Stimulated activated CD4-positive, alpha-beta T cell treated with anti-CD3 and anti-CD28 coated beads, Interleukin-1b, Interleukin-23, amount 100 ng/mL, for 24 hours (primary cell): ENCODE measurements at places on chromosomes 13 and 19.

DNA sequence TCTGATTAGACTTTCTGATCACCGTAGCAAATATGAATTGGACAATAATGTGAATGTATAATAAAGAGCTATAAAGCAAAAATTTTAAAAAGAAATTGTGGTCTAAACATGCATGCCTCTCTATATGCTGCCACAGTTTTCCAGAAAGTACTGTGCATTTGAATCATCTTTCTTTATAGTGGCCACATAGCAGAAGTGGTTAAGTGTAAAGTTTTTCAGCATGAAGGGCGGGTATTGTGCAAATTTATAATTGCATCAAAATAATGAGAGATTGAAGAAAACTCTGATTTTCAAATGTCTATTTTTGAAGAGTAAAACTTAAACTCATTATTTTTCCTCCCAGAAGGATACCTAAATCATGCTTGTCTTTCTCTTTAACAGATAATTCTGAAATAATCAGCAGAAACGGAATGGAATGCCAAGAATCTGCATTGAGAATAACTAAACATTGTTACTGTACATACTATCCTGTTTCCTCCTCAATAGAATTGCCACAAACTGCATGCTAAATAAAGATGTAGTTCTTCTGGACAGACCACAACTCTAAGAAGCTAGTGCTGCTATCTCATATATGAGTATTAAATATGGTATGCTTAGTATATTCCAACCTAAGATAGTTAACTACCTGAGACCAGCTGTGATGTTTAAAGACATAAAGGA is 42.9 kb upstream of the RAP2A start:
- no peak for DNase-seq

- no peak for DNase-seq
Measured at GRCh38 chr19:32387701-32388392, 17.7 kb upstream of the DPY19L3 start.

DNA sequence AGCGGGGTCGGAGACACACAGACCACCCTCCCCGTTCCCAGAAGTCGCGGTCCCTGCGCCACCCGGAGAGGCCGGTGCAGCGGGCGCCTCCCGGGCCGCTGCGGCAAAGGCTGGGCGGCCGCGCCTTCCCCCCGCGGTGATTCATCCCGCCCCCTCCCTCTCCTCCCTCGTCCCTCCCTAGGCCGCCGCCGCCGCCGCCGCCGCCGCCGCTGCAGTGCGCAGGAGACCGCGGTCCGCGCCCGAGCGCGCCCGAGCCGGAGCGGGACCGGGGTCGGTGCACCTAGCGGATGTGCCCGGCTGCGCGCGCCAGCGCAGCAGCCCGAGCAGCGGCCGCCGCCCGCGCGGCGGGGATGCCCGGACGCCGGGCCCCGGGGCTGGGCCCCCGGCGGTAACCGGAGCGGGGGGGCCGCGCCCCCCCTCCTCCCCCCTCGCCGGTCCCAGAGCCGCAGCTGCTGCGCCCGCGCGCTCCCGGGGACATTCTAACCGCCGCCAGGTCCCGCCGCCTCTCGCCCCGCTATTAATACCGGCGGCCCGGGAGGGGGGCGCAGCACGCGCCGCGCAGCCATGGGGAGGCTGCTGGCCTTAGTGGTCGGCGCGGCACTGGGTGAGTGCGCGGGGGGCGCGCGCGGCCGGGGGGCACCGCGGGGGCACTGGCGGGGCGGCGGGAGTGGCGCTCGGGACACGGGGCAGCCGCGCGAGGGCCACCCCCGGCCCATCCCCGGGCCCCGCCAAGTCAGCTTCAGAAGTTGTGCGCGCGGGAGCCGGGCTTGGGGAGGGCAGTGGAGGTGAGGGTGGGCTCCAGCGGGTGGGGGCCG is at the start of gene SCN1B:
SCN1B (plus strand) TSS at position 214 of the 815 bp plus-strand sequence; CDS start at position 565, 351 bp downstream.
- DNase-seq = peak; percentile 63

DNA sequence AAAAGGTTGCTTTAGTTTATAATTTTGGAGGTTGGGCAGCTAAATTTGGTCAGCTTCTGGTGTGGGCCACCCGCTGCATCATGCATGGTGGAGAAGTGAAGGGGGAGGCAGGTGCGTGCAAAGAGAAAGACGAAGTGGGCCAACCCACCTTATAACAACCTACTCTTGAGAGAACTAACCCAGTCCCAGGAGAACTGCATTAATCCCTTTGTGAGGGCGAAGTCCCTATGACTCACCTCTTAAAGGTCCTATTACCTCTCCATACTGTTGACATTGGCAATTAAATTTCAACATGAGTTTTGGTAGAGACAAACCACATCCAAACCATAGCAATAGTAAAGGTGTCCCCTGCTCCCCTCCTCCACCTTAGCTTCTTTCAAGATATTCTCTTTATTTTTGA is 7.7 kb upstream of the FGF9 start:
- DNase-seq = no peak

DNA sequence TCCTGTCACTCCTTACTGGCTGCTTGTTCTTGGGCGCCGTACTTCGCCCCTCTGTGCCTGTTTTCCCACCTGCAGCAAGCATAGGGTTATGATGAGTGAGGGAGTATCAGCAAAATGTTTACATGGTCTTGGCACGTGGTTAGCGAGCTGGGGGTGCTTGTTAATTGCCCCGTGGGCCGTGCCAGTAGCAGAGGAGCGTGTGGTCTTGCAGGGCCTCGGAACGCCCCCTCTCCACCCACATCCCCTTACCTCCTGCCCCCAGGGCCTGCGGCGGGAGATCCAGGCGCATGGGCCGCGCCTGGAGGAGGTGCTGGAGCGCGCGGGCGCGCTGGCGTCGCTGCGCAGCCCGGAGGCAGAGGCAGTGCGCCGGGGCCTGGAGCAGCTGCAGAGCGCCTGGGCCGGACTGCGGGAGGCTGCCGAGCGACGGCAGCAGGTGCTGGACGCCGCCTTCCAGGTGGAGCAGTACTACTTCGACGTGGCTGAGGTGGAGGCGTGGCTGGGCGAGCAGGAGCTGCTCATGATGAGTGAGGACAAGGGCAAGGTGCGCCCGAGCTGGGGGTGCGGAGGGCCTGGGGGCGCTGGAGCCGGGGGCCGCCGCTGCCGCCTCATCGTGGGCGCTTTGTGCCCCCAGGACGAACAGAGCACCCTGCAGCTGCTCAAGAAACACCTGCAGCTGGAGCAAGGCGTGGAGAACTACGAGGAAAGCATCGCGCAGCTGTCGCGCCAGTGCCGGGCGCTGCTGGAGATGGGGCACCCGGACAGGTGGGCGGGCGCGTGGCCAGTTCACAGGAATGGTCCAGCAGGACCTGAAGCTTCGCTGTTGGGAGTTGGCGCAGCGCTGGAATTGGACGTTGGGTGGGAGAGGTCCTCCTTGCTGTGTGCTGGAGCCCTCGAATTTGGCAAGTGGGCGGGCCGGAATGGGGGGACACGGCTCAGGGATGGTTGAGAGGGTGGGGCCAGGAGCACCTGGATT is 22.5 kb upstream of the SHKBP1 start:
- DNase-seq = no peak
